ENCODE measurements at places on chromosomes 16 and 17.
A peak's percentile ranks its signal among the peaks of the same experiment; 100 is the strongest.

GRCh38 chr17:82859431-82860403 is 19.9 kb upstream of the ZNF750 start:
- DNase-seq = peak; percentile 49

DNA sequence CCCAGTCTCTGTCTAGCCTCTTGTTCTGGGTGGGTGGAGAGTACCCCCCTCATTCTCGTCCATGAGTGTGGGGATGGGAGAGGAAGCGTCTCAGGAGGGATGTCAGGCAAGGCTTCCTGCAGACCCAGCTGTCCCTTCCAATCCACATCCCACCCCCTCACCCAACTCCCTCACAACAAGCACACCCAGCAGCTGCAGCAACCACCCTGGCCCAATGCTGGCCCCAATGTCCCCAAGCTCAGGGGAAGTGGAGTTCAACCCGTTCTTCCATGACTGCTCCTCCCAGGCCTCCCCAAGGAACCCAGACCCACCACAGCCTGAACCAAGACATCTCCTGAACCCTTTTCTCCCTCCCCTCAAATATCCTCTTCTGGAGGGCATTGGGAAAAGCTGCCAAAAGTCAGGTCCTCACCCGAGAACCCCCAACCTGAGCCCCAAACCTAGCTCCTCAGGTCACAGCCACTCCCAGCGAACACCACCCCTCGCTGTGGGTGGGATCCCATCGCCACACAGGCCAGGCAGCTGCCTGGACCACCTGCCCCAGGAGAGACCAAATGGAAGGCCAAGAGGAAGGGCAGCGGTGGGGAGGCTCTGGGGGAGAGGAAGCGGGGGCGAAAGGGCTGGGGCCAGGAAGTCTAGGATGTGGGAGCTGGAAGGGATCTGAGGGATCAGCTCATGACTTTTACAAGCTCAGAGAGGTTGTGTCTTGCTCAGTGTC is 47.6 kb downstream of the FZD2 start:
- DNase-seq = no peak

- DNase-seq = no peak
Observed at GRCh38 chr17:39660397-39661385, 4.5 kb upstream of the TCAP start.

- no peak for DNase-seq
Observed at GRCh38 chr17:79779661-79780365, 1.9 kb downstream of the CBX2 start.

DNA sequence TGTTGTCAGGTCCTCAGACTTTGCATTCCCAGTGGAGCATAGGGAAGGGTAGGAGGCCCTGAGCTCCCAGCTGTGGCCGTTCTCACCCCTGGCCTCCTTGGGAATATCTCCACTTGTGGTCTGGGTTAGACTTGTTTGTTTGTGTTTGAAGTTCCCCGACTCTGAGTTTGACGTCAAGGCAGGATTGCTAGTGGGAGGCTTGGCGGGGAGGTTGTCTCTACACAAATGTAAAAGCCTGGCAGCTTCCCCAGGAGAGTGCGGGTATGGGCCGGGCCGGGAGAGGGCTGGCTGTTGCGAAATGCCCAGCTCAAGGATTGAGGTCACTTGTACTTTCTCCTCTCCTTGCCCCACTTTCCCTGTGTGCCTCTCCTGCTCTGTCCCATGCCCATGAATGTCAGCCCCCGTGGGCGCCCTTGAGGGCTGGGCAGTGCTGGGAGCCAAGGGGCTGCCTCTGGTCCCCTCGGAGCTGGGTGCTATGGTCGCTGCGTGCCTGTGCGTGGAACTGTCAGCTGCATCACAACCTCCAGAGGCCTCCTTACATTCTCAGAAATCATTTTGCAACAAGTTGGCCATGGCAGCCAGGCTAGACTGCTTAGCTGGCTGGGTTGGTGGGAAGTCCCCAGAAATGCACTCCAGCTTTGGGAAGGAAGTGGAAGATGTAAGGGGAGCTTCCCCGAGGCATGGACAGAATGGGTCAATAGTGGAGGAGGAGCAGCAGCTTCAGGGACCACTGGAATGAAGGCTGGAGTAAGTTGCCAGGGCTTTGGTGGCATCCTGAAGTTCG is 84.3 kb downstream of the KSR1 start:
- DNase-seq = no peak

DNA sequence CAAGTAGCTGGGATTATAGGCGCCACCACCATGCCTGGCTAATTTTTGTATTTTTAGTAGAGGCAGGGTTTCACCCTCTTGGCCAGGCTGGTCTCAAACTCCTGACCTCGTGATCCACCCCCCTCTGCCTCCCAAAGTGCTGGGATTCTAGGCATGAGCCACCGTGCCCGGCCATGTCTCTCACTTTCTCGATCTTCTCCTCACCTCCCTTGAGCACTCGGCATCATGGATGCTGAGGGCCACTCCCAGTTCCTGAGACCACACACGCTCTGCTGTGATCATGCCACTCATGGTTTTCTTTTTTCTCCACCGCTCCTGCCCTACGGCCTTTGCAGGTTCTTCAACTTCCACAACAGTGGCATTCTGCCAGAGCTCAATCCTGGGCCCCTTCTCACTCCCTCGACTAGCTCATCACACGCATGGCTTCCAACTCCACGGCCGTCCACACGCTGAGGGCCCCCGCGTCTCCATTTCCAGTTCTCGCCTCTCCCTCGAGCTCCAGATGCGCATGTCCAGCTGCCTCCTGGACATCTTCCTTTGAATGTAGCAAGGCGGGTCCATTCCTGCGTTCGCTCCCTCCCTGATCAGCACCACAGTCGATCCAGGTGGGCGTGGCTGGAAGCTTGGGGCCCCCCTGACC is 5.5 kb upstream of the NCBP3 start:
- DNase-seq = no peak

DNA sequence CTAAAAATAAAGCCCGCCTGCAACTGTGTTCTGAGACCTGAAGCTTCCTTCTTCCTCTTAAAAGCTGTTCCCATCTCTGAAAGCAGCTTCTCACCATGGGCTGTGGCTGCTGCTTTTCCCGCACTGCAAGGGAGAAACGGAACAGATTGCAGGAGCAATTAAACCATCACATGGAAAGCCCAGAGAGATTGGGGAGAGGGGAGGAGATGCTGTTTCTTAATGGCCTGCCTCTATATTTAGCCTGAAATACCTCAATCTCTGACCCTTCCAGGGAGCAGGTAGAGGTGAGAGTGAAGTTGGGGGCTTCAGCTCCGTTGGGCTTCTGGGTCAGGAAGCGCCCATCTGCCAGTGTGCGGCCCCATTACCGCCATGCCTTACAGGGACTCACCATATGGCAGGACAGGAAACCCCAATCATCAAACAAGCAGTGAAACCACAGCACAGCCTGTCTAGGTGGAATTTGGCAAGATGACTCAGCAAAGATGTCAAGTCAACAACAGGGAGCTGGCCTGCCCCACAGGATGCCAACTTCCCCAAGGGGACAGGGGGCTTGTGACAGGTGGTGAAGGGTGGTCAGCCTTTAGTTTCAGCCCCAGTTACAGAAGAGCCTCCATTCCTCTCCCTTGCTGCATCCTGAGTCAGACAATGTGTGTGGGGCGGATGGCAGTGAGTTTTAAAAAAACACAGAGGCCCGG is 286.6 kb upstream of the CCL2 start:
- no peak for DNase-seq

DNA sequence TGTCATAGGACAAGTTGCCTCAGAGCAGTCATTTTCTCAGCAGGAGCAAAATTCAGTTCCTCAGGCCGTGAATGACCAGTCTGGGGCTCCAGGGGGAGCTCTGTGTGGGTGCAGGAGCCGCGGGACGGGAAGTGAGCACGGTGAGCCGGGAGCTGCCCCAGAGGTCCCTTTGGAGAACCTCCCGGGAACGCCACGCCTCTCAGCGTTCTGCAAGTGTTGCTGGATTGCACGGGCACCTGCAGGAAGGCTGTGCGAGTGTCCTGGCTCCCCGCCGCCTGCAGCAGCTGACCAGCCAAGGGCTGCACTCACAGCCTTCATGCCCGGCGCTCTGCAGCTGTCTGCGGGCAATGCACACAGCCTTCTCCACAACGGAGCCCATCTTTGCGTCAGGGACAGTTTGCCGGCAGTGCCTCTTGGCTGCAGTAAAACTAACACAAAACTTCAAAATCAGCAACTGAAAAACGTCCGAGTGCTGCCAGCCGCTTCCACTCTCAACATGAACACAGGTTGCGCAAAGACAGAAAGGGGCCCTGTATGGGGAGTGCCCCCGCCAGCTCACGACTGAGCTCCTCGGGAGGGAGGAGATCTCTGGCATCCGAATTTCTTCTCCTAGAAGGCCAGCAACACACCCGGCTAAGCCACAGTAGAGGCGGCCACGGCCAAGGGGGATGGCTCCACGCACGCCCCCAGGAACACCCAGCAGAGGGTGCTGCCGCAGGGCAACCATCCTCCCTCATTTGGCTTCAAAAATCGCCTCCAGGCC is 16.0 kb downstream of the NDUFAF8 start:
- DNase-seq = peak; percentile 91

DNA sequence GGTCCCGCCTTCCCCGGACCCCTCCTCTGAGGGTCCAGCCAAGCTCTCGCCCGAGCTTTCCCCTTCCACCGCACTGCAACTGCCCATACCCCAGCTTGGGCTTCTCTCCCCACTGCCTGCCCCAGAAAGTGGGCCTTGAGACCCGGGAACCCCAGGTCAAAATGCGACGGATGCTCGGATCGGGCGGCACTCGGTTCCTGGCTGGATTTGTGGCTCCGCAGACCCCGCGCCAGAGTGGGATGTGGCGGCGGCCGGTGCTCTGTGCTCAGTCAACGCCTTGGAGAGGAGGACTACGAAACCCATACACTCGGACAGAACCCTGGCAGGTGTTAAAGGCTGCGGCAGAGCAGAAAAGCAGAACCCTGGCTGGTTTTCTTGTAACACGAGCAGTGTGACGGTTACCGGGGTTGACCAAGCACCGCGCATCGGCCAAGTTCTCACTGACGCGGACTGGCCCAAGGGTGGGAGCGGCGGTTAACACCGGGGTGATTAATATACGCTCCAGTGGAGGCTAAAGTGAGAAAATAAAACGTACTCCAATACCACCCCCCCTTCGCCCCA is 885 bp upstream of the SLFN13 start:
- DNase-seq = no peak

- DNase-seq = no peak
Observed at GRCh38 chr16:78755751-78756661, 656.6 kb downstream of the WWOX start.

GRCh38 chr17:2854143-2855055 is 58.2 kb downstream of the RAP1GAP2 start:
- no peak for DNase-seq

- DNase-seq = no peak
Observed at GRCh38 chr16:68605746-68606145, 39.4 kb upstream of the CDH3 start.

DNA sequence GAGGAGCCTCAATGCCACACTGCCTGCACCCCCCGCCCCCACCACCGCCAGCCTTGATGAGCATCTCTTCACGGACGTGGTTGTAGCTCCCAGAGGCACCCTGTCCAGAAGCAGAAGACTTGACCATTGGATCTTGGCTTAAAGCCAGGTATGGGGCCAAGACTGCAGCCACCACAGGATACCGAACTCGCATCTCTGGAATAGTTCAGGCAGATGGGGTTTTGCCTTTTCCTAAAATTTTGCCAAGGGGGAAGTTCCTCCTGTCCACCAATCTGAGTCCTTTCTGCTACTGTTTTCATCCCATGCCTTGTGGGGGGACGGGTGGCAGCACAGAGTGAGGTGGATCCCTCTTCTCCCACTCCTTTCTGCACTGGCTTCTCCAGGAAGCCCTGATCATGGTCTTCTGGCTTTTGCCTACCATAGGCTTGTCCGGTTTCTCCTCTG is 939 bp downstream of the CORO6 start:
- no peak for DNase-seq

DNA sequence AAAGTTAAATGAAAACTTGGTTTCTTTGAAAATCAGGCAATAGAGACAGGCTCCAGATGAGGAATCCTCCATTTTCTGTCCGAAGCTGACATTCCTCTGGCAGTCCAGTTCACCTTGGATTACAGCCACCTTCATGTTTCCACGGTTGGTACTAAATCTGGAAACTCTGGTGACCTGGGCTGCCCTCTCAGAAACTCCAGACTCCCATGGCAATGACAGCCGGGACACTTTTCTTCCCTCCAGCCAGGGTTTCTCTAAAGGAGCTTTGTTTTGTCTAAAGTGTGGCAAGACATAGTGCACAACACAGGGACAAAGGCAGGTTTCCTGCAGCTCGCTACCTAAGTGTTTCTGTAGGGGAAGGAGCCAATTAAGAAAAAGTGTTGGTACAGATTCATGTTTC is 36.0 kb downstream of the CLUAP1 start:
- no peak for DNase-seq

DNA sequence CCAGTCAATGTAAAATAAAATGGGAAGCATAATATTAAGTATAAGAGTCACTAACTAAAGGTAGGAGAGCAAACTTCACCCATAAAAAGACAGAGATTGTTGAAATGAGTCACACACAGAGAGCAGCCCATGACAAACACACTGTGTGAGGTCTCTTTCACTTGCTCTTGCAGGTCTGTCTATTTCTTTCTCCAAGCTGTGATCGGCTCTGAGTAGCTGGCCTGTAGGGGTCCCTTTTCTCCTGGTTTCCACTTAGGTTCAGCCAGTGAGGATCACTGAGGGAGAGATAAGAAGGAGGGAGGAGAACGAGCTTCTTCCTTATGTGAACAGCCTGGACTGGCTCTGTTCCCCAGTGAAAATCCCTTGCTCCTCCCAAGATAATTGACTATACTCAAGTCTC is 133.7 kb upstream of the HS3ST3A1 start:
- DNase-seq = no peak

DNA sequence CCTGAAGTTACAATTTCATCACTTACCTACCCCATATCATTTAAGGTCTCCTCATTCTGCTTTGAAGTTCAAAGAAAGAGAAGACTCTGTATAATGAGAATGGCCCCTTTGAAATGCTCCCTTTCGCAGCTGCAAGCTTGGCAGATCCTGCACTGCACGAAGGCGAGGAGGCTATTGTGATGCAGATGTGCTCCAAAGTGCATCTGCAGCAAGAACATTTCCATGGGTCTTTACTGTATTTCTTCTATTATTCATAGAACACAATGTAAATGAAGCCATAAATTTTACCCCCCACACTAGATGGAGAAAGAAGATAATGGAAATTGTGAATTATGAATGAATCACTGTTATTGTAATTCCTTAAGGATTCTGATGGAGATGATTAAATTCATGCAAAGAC is 178.7 kb downstream of the CHD9NB start:
- no peak for DNase-seq

- no peak for DNase-seq
Observed at GRCh38 chr17:52790359-52790955, 631.9 kb upstream of the CA10 start.

DNA sequence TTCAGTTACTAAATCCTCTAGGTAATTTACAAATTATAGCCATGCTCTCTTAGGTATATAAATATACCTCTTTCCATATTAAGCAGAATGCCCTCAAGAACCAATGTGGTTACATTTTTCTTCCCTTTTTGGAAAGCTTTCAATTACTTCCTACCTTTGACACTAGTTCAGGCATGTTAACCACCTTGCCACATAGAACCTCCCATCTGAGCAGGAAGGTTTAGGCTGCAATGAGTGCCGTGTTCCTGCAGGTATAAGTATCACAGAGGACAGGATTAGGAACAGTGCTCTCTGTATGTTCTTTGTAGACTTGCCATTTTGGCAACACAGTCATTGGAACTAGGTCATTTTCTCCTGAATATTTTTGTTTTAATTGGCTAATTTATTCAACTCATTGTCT is 20.1 kb downstream of the KRT25 start:
- DNase-seq = no peak

- DNase-seq = no peak
Observed at GRCh38 chr16:86565181-86565631, 1.4 kb upstream of the FOXC2 start.
